ENCODE measurements at places on chromosomes 3 and 15.

DNA sequence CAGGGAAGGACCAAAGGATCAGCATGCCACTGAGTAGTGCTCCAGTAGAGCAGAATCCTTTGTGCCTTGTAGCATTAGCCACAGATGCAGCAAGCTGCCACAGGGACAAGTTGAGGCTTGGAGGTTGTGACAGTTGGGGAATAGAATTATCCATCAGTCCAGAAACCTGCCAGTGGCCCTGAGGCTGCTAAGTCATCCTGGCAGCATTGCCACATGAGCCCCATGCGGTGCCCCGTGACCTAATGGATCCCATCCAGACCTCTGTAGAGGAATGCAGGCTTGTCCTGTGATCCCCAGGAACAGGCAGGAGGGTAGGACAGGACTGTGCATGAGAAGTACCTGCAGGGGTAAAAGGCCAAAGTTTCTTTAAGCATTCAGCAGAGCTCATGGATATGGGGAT lies 51.7 kb downstream of the BOC start:
- no peaks in the 10 kb centered on the region for H3K27me3 ChIP-seq
- no peaks in the 10 kb centered on the region for H3K36me3 ChIP-seq
- no peak overlapping the region for H3K4me3 ChIP-seq

- H3K27me3 ChIP-seq: no peaks in the 10 kb centered on the region
- H3K27ac ChIP-seq: no peak overlapping the region
- H3K4me3 ChIP-seq: no peak overlapping the region
- peaks cover 10% of the 10 kb centered on the region for H3K4me1 ChIP-seq
- DNase-seq: no peak
Observed at GRCh38 chr3:49383387-49383786, 25.2 kb upstream of the GPX1 start.

DNA sequence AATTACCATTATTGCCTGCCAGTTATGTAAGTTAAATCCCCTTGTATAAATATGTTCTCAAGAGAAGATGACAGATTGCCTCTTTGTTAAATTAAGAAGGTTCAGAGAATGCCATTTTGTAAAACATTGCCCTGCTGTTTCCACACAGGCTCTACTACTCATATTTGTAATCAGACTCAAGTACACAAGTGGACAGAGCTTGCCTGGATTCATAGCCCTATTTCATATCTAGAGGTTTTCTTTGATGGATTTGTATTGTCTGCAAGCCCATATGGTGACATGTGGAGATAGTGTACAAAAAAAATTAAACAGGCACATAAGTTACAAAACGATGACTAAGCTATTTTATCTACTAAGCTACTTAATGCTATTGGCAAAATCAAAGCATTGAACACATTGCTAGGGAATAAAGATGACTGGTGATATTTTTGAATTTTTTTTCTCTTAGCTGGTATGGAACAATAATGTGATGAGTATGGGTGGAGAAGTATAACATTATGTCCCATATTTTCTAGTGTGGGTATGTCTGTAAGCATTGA lies 1286.6 kb upstream of the ALCAM start:
- H3K27ac ChIP-seq: no peak overlapping the region
- no peak for DNase-seq
- no peak overlapping the region for H3K4me3 ChIP-seq
- H3K36me3 ChIP-seq: no peaks in the 10 kb centered on the region

DNA sequence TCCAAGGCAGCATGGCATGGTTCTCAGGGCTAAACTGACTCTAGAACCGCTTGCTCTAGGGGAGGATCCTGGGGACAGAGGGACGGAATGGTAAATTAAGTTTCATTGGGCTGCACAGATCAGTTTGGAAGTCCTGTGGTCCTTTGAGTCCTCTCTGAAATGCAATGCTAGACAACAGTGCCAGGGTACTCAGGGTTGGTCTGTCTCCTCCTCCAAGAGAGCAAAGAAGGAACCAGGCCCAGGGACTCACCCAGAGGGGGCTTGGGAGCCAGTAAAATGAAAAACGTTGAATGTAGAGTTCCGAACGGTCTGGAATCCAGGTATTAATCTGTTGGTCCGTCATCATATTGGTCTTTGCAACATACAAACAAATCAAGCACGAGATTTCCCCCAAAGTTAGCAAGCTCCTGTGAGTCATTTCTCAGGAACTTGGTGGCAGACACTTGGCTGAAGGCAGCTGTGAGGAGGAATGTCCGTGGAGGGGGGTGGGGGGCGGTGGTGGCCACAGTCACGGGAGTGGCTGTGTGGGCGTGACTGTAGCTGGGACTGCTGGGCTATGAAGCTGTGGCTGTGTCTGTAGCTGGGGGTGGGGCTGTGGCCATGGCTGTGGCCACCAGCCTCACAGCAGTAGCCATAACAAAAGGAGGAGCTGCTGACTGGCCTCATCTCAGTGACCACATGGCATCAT lies 361.0 kb downstream of the SHQ1 start:
- H3K4me1 ChIP-seq: no peaks in the 10 kb centered on the region
- no peak overlapping the region for H3K4me3 ChIP-seq
- no peaks in the 10 kb centered on the region for H3K27me3 ChIP-seq

DNA sequence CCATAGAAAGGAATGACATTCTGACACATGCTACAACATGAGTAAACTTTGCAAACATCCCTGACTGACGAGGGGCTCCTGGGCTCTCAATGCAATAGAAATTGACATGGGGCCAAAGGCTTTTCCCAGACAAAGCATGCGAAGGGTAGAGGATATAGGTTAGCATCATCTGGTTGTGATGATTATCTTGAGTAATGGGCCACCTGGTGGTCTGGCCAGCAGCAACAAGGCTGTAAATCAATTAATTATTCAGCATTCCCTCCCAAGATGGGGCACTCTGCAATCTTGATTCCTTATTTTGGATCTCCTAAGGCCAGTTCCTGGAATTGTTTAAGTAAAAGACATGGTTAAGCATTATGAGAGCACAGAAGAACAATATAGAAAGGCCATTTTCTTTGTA lies 99.2 kb downstream of the AGBL1 start:
- no peak for DNase-seq
- H3K27ac ChIP-seq: no peak overlapping the region
- H3K36me3 ChIP-seq: no peaks in the 10 kb centered on the region
- H3K4me1 ChIP-seq: no peaks in the 10 kb centered on the region
- no peaks in the 10 kb centered on the region for H3K27me3 ChIP-seq
